ENCODE measurements at places on chromosomes 2 and 18.

DNA sequence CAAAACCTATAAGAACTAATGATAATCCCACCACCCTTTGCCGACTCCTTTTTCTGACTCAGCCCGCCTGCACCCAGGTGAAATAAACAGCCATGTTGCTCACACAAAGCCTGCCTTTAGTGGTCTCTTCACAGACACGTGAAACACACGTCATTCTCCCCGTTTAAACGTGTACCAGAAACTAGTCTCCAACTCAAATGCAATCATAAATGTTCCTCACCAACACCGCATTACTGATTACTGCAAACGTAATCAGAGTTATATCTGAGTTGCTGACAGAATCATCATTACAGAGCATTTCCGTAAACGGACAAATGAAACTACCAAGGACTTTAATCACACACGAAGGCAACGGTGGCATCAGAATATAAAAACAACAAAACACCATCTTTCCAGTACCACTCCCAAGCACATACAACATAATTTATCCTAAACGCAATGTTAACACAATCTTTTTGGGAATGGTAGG, 1.9 kb downstream of the CLK1 start:
- no peak for DNase-seq

DNA sequence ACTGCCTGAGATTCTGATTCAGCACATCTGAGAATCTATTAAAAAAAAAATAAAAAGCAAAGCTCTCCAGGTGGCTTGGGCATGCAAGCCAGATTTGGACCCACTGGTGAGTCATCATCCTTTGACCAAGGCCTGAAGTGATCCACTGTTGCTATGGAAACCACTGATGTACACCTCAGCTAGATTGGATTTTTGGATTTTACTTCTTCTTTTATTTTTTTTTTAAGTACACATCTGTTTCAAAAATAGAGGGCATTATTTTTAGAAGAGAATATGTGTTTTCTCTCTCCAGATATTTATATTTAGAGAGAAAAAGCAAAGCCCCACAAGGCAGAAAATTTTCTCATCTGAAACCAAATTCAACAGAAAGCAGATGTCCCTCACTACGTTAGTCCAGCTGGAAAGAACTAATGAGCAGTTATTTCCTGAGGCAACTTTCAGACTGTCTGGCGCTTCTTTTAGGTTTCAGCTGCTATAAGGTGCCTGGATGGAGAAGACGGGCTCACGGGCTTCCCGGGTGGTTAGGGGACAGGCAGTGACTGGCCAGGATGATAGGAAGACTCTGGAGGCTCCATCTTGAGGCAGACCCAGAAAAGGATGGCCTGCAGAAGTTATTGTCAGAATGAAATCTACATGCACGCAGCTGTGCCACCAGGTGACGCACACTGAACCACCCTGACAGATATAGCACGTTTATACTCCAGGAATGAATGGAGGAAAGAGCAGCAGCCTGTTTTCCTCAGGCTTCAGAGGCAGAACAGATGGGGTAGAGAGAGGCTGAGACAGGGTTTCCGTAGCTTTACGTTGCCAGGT, 50.5 kb downstream of the MRPL35 start:
- DNase-seq: no peak

DNA sequence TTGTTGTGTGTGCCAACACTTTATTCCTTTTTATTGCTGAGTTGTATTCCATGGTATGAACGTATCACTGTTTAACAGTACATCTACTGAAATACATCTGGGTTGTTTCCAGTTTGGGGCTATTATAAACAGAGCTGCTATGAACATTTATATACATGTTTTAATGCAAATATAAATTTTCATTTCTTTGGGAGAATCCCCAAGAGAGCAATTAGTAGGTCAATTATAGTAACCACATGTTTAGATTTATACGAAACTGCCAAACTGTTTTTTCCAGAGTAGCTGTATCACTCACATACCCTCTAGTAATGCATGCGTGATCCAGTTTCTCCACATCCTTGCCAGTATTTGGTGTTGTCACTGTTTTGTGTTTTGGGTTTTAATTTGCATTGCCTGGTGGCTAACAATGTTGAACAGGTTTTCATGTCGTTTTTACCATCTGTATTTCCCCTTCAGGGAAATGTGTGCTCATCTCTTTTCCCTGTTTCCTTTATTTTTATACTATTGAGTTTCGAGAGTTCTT, 81.0 kb downstream of the TMEM131 start:
- no peak for DNase-seq

DNA sequence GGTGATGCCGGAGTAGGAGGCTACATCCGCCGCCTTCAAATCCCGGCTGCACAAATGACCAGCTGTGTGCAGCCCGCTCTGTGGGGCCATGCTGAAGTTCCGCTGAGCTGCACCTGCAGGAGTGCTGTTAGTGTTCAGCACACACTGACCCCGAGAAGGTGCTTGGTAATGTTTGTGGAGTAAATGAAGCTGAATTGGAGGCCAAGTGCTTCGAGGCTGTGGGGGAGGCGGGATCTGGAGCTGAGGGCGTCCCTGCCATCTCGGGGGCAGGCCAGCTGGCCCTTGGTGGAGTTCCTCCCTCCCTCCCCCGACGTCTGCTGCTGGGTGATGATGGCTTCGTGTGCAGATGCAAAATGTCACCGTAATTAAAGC, 23.2 kb downstream of the KCNF1 start:
- no peak for DNase-seq

DNA sequence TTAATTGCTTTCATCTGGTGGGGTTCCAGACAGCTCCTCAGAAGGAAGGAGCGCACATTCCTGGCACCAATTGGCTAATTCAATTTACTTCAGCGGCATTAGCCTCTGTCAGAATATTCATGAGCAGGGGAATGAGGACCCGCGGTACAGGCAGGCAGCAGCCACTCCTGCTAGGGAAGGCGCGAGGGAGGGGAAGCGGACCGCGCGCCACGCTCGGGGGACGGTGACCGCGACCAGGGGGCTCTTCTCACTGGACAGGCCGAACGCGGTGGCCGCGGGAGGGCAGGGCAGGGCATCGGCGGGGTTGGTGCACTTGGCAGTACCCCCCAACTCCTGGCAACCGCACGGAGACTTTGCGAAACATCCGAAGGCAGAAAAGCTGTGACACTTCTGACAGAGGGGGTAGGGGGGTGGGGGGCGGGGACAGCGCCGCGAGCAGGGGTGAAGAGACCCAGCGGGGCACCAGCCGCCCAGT, at the start of gene CDH20:
Gene CDH20 (plus strand): TSS at position 160 of the 475 bp plus-strand sequence.
- DNase-seq: no peak

GRCh38 chr2:120442923-120443571, 97.1 kb downstream of the INHBB start:
- no peak for DNase-seq

DNA sequence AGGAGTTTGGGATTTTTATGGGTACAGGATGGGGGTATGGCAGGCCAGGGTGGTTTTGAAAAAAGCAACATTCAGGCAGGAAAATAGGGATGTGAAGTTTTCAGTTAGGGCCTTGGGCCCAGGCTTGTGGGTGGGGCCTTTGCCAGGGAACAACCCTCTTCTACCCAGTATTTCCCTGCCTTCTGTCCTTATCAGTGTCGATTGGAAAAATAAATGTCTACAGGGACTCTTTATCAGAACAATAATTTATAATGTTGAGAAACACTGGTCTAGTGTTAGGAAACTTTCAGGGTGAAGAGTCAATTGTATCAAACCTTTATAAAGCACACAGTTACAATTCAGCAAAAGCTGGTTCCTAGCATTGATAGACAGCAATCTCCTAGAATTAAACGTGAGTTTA, 214.1 kb upstream of the NABP1 start:
- no peak for DNase-seq

DNA sequence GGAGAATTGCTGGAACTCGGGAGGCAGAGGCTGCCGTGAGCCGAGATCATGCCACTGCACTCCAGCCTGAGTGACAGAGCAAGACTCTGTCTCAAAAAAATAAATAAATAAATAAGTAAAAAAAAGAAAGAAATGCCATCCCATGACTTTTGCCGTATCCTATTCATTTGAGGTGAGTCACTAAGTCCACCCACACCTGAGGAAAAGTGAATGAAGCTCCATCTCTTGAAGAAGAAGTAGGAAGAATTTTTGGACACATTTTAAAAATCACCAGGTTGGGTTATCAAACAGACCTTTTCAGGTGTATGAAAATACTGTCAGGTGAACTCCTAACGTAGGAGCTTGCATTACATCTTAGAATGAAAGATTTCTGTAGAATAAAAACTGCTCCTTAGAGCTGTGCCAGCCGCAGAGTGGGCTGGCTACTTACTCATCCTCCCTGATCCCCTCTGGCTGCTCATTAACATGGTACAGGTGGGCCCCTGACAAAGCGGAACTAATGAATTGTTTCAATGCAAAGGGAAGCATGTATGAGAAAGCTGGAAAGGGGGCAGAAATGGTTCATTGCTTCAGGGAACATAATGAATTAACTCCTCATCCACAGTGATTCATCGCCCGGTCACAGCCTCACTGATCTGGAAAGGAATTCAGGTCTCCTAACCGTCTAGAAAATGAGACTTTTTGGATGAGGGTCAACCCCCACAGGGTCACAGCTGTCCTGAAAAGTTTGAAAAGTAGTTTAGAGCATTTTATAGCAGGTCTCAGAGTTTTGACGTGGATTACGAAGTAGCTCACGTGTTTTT, 191.4 kb downstream of the SPP2 start:
- no peak for DNase-seq

- DNase-seq: no peak
Measured at GRCh38 chr2:157059036-157059435, 198.5 kb upstream of the GALNT5 start.

- no peak for DNase-seq
Measured at GRCh38 chr2:126748188-126748760, 92.3 kb downstream of the GYPC start.

GRCh38 chr2:183951630-183952029, 646.7 kb upstream of the ZNF804A start:
- no peak for DNase-seq

- DNase-seq: no peak
Measured at GRCh38 chr2:135768863-135769262, 27.2 kb downstream of the UBXN4 start.

- DNase-seq: no peak
Measured at GRCh38 chr2:157874348-157874747, 1.8 kb downstream of the ACVR1 start.

DNA sequence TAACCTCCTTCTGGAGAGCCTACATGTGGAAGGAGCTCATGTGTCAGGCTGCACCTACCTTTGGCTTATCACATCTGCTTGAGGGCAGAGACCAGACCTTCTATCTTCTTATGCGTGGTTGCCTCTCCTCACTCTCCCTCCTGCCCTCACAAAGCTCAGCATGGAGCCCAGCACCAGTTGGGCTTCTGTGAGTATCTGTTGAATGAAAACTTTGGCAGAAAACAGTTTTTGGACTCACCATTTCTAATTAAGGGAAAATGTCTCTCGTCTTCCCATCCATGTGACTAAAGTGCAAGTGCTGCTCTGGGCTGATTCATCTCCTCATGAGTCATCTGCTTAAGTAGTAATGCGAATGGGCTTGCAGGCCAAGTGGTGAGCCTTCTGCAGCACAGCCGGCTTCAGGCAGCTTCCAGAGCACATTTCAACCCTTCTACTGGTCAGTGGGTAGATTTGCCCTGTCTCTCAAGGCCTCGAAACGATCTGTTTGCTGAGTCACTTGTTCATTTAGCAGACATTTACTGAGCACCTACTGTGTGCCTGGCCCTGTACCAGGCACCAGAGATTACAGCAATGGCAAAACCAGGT, 102.6 kb downstream of the VSNL1 start:
- no peak for DNase-seq

DNA sequence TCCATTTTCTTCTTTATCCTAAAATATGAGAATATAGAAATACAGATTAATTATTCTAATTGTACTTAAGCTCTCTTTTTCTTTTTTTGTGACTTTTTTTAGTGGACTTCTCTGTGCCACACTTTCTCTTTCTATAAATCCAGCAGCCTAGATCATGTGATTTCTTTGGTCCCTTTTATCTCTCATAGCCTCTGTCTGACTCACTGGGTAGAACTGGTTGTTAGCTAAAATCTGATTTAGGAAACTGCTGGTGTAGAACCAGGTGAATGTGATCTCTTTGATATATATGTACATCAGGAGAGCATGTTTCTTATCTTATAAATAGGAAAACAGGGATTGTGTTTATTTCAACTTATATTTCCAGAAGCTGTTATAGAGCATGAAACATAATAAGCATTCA, 54.9 kb downstream of the VRK2 start:
- DNase-seq: no peak

Data from esophagus squamous epithelium (tissue), 5 donors.